ENCODE measurements at places on chromosomes 3 and 15.

DNA sequence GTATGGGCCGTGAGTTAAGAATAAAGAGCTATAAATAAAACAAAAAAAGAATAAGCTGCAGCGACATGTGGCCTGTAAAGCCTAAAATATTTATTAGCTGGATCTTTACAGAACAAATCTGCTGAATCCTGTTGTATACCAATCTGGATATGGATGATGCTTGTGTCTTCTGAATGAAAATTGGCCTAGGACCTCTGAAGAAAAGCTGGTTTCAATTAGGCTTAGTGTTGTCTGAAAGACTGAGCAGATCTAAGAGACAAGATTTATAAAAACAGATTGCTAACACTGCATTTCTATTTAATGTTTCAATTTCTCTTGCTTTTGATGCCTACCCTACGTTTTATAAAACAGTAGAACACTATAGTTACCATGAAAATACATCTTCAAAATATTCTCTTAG is 57.9 kb downstream of the ST3GAL6 start:
- DNase-seq, result no peak

DNA sequence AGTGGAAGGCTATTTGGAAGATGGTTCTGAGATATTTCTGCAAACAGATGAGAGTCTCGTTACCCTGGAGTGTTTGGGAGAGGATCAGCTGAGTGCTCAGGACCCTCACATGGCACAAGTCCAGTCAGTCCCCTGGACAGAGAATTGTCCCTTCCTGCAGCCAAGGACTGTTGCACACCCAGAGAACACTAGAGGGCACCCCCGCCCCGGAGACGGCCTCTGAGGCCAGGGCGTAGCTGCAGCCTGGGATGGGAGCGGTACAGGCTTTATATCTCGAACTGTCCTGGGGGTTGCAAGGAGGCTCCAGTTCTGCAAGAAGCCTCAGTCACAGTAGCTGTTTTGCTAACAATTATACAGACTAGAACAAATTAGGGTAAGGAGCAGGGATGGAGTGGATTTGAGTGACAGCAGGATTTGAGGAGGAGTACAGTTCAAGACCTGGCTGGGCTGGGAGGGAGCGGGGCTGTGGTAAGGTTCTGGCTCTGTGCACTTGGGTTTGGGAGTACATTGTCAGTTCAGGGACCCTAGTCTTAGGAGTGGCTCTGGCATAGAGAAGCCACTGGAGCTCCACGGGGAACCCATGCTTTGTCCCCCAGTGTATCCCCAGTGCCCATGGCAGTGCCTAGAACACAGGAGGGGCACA is 67.6 kb upstream of the HACD2 start:
- DNase-seq, result no peak

GRCh38 chr3:177924261-177924660 is 612.0 kb upstream of the KCNMB2 start:
- no peak for DNase-seq

DNA sequence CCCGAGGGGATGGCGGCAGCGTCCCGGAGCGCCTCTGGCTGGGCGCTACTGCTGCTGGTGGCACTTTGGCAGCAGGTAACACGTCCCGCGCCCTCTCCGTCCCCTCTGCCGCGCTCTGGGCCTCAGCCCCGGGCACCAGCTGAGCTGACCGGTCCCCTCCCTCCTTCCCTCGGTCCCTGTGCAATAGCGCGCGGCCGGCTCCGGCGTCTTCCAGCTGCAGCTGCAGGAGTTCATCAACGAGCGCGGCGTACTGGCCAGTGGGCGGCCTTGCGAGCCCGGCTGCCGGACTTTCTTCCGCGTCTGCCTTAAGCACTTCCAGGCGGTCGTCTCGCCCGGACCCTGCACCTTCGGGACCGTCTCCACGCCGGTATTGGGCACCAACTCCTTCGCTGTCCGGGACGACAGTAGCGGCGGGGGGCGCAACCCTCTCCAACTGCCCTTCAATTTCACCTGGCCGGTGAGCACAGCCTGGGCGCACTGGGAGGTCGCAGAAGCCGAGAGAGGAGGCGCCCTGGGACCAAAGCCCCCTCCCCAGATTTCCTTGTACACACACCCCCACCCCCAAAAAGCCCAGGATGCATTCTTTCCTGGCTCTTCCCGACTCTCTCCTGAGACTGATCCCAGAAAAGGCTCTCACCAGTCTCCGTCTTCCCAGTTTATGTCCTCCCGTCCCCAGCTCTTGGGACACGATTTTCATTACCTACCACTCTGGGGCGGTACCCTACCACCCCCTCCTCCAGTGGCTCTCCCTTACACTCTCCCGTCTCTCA is 705 bp downstream of the DLL4 start:
- DNase-seq, result no peak

- no peak for DNase-seq
Observed at GRCh38 chr15:68057034-68057433, 2.9 kb downstream of the PIAS1 start.

DNA sequence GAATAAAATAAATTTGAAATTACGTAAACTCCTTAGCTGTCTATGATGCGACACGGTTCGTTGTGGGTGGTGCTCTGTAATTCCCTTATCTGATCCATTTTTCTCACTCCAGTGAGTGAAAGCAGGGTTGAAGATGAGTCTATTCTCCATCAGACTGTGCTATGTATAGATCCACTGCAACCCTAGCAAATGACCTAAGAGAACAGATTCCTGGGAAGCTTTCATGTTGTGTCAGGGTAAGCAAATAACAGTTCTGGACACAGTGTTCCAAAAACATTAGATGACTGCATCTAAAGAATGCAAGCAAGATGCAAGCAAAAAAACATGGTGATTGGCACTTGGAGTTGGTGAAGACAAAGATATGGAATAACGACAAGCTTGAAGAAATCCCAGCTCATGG is 239.3 kb downstream of the SLC9A9 start:
- DNase-seq, result no peak

- DNase-seq, result no peak
Observed at GRCh38 chr15:85748176-85748575, 46.5 kb downstream of the KLHL25 start.

- DNase-seq, result no peak
Observed at GRCh38 chr3:127171721-127172120, 21.2 kb upstream of the PRR23E start.

DNA sequence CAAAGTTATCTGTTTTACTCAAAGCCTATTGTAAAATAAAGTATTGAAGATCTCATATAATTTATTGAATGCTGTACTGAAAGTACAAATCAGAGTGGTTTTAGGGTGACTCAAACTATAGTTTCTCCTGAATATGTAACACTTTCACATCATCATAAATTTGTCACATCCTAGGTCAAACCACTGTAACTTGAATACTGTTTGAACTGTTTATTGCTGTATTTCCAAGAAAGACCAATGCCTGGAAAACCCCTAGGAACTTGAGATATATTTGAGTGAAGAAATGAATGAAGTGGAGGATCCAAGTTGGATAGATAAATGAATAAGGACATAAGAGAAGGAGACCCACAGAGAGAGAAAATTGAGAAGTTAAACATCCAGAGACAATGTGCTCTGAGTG is 348.2 kb downstream of the GRM7 start:
- no peak for DNase-seq

DNA sequence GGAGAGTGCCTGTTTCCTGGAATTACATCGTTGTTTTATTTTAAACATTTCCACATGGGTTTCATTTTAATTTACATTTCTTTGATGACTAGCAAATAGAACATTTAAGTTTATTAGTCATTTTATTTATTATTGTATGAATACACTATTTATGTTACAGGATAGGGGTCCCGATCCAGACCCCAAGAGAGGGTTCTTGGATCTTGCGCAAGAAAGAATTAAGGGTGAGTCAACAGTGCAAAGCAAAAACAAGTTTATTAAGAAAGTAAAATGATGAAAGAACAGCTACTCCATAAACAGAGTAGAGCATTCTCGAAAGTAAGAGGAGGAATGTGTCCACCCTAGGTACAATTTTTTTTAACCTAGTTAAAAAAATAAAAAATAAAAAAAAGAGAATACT is 539.5 kb downstream of the NAALADL2 start:
- DNase-seq, result no peak

- DNase-seq, result no peak
Observed at GRCh38 chr15:26767169-26767670, 5.6 kb downstream of the GABRB3 start.

All from HFF-Myc (cell line).